Mucosa of gallbladder (tissue), 1 donor: ENCODE measurements at places on chromosomes 1 and 21.

GRCh38 chr1:214234635-214235025 lies 46.3 kb upstream of the SMYD2 start:
- DNase-seq, result no peak

DNA sequence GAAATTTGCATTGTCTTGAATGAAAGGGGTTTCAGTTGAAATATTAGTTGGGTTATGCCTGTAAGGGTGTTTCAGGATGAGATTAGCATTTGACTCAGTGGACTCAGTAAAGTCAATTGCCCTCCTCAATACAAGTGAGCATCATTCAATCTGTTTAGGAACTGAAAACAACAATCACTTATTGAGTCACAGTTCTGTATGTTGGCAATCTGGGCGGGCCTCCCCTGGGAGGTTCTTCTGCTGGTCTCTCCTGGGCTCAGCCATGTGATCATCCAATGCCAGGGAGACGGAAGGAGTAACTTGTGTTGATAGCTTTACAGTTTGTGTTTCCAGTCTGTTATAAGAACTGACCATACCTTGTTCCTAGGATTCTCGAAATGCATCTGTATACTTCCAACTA lies 262.9 kb upstream of the RUNX1 start:
- DNase-seq, result no peak

DNA sequence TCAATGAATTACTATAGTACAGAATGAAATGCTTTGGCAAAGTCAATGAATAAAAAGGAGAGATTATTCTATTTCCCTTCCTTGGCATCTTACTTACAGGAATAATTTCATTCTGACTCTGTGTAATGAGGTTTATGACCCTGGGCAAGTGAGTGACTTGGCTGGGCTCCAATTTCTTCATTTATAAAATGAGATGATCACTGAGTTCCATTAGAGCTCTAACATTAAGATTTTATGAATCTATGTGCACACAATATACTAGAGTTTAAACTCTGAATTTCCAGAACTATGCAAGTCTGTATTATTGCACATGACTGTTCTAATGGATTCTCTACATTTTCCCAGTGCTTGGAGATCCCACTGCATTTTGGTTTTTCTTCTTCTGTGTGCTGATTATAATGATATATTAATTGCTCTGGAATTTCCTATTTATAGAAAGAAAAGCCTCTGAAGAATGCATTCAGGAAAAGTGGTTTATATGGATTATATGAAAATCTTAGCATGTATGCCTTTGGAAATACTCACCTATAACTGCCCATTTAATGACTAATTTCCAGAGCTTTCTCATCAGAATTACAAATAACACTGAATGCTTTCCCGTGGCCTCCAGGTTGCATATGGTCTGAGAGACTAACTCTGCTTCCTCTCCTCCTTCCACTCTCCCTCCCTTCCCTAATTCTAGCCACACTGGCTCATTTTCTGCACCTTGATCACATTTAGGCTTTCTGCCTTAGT lies 97.4 kb upstream of the CHRM3 start:
- no peak for DNase-seq

- DNase-seq, result no peak
These were observed 898.4 kb downstream of the KCNT2 start for GRCh38 chr1:195709821-195710220.

DNA sequence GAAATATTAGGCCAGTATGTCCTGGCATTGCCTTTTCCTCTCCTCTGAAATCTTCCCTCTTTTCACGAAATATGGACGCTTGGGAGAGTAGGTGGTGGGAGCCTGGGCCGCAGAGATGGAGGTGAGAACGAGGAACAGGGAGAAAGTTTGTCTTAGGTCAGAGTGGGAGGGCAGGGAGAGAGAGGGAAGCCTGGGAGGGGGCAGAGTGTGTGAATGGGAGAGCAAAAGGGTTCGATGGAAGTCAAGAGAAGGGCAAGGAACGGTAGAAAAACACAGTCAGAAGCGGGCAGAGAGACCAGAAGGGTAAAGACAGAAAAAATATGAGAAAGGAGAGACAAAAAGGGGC lies 1.2 kb downstream of the TRABD2B start:
- no peak for DNase-seq

DNA sequence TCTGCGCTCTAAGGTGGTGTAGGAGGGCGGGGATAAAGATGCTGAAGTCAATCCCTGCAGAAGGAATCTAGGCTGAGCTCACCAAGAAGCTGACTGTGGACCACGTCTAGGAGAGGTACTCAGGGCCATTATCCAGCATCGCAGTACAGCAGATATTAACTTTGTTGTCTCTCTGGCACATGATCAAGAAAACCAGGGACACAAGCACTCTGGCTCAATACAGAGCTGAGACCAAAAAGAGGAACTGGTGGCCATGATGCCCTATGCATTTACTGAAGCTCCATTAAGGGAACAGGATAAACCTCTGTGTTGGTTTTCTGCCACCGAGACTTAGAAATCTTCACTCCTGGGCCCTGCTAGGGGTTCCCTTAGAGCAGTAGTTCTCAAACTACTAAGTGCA lies 38.0 kb upstream of the ANGPTL7 start:
- DNase-seq, result no peak

DNA sequence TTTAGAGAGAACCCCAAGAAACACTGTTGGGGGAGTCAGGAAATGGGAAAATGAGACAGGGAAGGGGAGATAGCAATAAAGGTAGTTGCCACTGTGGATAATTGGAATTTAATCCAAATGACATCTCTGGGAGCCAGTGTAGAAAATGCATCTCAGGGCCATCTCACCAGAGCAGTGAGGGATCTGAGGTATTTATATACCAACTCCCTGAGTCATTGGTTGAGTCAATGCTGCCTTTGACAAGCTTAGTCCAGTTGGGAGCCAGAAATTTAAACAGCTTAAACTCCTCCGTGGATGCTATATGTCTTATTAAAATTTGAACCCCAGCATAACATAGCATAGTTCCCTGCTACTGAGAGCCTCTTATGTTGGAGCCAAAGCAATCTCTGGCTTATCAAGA lies 140.3 kb downstream of the SLC30A10 start:
- no peak for DNase-seq

GRCh38 chr1:19643602-19644394 lies at the start of gene NBL1:
Gene NBL1 (plus strand): TSS chr1:19644311. CDS start chr1:19655031, 10,720 bp downstream.
- DNase-seq, result peak; percentile 62

DNA sequence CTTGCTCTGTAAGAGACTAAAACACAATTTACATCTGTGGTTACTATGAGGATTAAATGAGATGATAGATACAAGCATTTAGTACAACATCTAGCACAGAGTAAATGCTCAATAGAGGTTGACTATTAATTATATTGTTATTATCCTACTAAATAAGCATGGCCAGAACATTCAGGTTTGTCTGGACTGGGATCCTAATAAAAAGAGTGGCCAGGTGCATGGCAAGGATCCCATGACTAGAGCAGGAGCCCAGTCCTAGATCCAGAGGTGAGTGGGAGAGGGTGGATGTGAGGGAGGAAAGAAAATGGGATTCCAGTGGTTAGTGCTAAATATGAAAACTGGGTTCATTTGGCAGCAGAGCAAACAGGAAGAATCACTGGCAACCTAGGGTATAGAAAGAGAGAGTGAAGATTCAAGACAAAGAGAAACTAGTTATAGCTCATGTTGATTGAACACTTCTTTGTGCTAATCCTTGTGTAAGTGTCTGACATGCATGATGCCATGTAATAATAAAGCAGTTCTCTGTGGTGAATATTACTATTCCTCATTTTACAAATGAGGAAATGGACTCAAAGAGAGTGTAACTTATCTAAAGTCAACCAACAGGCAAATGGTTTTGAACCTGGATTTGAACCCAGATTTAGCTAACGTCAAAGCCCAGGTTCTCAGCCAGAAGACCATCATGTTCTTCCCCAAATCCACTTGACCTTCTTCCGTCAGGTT lies 71.1 kb upstream of the FGGY start:
- no peak for DNase-seq

GRCh38 chr1:205301842-205302588 lies 19.5 kb downstream of the NUAK2 start:
- DNase-seq, result no peak

GRCh38 chr1:9181990-9182783 lies 52.4 kb upstream of the H6PD start:
- DNase-seq, result peak; percentile 54

DNA sequence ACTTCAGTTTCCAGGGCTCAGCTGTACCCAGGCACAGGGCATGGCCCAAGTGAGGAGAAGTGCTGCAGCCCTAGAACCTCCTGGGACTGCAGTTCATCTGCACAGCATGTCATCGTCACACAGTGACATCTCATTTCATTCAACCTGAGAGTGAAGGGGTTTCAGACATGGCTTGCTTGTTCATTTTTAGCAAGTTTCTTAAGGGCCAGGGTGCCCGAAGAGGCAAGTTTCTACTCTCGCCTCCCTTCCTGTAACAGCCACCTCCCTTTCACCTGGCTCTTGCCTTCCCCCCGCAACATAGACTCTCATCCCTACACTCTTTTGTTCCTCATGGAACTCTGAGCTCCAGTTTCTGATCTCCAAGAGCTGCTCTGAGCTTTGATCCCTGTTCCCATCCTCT lies 108.1 kb downstream of the C1orf21 start:
- no peak for DNase-seq

GRCh38 chr1:158212320-158212719 lies 31.6 kb downstream of the CD1D start:
- DNase-seq, result no peak

DNA sequence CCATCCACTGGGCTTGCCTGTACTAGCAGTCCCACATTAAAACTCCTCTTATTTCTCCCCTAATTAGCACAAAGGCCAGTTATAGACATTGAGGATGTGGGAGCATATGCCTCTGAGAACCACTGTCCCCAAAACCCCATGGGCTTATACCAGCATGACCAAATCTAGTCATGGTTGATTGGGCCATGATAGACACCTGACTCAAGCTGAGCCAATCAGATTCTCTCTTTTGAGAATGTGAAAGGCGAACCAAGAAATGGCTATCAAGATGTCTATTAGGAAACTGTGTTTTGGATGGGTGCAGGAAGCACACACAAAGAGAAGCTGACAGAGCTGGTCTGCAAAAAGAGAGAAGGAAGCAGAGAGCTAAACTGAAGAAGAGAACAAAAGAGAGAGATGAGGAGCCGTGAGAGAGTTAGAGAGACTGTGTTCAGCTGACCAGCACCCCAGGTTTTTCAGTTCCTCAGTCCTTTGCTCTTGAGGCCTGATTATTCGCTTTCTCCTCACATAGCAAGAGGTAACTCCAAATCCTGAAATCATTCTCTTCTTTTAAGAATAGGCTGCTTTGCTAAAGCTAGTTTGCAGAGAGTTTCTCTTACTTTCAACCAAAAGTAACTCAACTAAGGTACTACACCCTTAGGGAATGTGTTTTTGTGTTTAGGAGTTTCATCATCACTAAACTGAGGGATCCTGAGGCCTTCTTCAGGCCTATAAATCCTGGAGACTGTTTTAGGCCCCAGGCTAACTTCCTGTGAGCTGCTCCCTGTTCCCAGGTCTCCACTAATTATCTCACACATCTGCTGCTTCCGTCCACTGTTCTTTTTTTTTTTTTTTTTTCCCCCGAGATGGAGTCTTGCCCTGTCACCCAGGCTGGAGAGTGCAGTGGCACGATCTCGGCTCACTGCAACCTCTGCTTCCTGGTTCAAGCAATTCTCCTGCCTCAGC lies 7.9 kb upstream of the TIPRL start:
- no peak for DNase-seq

DNA sequence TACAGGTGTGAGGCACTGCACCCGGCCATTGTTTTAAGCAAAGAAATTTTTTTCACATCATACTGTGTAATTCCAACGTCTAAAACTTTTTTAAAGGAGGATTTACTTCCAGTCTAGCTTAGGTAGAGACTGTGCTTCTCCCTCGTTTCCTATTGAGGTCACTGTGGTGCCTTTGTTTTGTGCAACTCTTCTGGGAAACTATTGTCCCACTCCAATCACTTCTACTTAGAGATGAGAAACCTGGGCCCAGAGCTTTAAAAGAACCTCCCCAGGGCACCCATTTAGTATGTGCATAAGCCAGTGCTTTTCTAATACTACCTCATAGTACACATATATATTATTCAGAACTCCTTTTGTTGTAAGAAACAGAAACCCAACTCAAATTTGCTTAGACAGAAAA lies 120.0 kb upstream of the ZNF644 start:
- no peak for DNase-seq

GRCh38 chr1:86464819-86465218 lies 3.9 kb upstream of the CLCA1 start:
- no peak for DNase-seq

DNA sequence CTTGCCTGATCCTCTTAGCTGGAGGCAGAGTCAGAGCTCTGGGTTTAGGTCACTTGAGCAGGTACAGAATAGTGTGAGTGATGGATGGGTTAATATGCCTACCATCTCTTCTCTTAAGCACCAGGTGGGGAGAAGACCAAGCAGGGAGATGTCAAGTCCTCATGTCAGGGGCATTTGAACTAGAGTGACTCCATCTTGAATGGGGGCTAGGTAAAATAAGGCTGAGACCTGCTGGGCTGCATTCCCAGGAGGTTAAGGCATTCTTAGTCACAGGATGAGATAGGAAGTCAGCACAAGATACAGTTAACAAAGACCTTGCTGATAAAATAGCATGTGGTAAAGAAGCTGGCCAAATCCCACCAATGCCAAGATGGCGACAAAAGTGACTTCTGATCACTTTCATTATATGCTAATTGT lies 77.4 kb upstream of the BTG3 start:
- DNase-seq, result no peak

- no peak for DNase-seq
These were observed 64.1 kb upstream of the RNPC3 start for GRCh38 chr1:103461161-103462105.

DNA sequence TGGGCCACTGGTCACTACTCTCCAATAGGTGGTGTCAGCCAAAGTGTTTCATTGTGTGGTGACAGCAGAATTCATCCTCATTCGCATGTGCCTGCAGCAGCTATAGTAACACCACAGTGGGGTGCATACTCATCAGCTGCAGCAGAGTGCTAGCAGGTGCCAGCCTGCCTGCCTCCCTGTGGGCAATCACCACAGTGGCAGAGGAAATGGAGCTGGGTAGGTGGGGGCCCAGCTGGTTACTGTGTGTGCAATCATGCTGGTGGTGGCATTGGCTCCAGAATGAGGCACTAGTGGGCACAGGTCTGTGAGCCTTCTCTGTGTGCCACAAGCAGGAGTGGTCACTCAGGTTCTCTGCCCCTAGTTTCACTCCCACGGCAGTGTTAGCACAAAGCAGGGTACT lies 579.2 kb downstream of the PTPRC start:
- no peak for DNase-seq

- DNase-seq, result no peak
These were observed 25.8 kb upstream of the PPP1R8 start for GRCh38 chr1:27804791-27805190.

DNA sequence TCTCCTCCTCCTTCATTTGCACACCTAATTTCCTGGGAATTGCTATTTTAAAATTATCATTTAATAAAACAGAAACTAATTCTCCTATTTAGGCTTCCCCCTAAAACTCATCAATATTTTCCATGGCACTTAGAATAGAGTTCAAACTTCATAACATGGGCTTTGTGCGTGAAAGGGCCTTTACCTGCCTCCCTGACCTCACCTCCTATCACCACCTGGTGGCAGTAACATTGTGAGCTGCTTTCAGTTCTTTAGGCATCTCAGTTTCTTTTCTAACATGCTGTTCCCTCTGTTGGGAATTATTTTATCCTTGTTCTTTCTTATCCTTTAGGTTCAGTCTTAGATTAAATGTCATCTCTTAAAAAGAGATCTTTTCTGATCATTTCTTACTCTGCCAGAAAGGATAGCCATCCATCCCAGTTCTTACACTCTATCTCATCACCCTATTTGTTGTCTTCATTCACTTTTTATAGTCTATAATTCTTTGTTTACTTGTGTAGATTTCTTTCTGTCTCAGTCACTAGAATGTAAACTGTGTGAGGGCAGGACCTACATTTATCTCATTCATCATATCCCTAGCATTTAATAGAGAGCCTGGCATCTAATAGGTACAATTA lies 133.8 kb upstream of the KIAA1614 start:
- no peak for DNase-seq
